Gastrocnemius medialis (tissue), 4 donors: ENCODE measurements at places on chromosomes 16 and 17.

DNA sequence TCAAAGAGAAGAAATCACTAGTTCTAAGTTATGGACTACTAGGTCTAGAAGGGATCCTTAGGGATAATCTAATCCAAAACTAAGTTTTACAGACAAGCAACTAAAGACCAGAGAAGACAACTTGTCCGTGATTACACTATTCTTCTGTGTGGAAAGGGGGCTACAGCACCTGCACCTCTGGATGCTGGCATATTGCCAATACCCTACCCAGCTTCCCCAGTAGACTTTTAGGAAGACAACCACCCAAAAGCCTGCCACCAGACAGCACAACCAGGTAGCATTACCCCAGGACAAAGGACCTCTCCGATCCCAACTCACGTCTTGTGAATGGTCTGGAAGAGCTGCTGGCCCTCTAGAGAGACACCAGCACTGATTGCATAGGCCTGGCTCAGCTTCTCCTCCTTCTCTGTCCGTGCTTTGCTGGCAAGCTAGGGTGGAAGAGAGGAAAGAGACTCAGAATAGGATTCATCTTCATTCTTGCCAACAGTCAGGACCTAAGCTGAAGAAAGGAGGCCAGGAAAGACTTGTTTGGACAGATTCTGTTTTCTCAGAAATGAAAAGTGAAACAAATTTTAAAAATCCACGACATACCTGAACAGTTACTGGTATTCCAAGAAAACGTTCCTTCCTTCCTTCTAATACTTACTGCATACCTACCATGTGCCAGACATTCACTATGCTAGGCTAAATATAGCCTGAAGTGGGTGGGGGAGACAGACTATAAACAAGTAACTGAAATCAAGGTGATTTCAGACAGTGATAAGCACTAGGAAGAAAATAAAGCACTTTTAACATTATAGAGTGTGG, 25.3 kb upstream of the TMEM101 start:
- no peak for DNase-seq

- DNase-seq: peak; percentile 38
Measured at GRCh38 chr16:50695017-50696000, 1.9 kb downstream of the NOD2 start.

DNA sequence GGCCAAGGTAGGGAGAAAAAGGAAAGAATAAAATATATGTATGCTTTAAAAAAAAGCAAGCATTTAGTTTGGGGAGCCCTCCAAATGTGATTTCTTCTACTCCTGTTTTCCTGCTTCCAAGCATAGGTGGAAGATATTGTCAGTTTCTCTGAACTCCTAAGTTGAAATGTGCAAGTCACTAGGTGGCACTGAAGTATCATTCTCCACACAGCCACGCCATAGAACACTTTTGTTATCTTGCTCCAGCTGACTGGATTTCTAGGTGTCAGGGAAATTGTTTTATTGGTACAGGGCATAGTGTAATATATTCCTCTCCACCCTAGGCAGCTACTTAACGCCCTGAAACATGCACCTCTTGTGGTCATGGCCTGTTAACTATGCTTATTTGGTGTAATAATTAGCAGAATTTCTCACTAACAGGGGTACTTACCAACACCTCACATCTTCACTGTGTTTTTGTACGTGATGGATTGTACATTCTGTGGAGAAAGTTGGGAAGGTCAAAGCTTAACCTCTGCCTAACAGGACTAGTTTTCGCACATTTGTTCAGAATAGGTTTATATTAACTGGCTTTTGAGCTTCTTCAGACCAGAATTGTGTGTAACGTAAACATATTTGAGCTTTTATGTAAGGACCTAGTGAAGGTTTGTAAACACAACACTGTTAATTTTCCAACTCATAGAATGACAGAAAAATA, 69.3 kb downstream of the FTO start:
- no peak for DNase-seq

- no peak for DNase-seq
Measured at GRCh38 chr17:1744551-1745512, 2.2 kb downstream of the SERPINF2 start.

GRCh38 chr17:37399265-37399803, 7.3 kb downstream of the ACACA start:
- DNase-seq: no peak

DNA sequence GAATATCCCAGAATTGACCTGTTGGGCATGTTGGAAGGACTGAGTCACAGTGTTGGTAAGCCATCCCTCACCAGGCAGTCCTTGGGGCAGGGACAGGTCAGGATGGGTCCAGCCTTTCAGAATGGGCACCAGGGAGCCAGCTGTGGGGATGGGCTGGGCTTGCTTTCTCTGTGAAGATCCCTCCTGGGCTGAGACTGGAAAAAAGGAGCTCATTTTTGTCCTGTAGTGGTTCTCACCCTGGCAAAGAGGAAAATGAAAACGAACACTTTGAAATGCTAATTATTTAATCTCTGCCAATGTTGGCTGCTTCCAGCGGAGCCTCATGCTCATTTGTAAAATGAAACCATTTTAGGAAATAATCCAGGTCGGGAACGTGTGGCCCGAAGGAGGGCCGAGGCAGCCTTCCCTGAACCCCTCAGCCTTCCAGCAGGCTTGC, 237.5 kb upstream of the SALL1 start:
- no peak for DNase-seq

DNA sequence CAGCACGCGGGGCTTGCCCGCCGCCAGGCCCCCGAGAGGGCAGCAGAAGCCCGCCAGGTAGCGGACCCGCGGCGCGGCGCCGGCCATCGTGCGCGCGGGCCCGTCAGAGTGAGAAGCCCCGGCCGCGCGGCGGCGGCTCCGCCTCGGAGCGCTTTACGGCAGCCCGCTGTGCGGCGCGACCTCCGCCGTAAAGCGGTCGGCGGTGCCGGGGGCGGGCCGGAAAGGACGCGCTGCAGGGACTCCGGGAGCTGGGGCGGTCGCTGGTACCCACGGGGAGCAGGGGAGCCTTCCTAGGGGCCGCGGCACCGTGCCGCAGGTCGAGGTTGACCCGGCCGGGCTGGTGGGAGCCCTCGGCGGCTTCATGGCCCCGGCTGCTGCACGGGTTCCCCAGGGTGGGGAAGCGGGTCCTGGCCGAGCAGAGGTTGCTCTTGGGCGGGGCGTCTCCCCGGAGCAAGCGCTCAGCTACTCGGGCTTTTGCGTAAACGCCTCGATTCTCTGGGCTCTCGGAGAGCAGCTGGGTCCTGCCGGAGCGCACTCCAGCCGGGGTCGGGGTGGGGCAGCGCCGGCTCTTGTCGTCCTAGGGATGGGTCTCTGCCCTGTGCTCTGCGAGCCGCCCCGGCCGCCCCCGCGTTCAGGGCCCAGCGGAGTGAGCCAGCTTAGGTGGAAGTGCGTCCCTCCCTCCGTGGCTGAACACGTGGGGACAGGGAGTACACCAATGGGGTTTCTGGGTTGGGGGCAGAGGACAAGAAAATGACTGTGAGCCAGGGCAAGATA, at the start of gene FAAP100:
FAAP100 (minus strand) TSS at position 110 of the 774 bp plus-strand sequence; CDS start at position 87, 23 bp downstream.
- DNase-seq: peak; percentile 71
